ENCODE measurements at places on chromosomes 7 and 10. TPM values are rescaled to one million over a fixed set of nuclear protein-coding genes. Genes with fewer than 3 reads are reported as not detected.

Gene PTPRZ1
- 154 TPM for total RNA-seq

Gene GDF2
- 0.19 TPM for total RNA-seq

Gene RBP3
- not detected for total RNA-seq

Gene ZDHHC4
- 75.9 TPM for total RNA-seq

Gene SPDYE8
- total RNA-seq = not detected

Gene TNPO3
- 96.2 TPM for total RNA-seq
